ENCODE measurements at places on chromosomes 1 and 21.

DNA sequence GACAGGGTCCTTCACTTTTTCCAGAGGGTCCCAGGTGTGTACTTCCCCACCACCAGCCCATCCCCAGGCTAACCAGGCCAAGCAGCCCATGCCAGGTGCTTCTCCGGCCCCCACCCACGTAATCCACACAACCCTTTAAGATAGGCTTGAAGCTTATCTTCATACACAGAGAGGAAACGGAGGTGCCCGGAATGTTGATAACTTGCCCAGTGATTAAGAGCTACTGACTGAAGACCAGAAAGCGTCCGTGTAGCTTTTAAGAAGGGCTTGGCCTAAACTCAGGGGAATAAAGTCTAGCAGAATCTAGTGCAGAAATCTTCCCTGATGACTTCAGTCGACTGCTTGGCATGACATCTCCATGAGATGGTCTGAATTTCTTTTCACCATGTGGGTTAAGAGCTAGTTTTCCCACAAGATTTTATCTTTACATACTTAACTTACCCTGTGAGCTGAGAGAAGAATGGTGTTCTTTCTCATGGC is 138.7 kb downstream of the GALNT2 start:
- H3K36me3 ChIP-seq = peaks cover 15% of the 10 kb centered on the region
- no peak for DNase-seq
- H3K27me3 ChIP-seq = no peaks in the 10 kb centered on the region
- peaks cover 14% of the 10 kb centered on the region for H3K4me1 ChIP-seq
- no peak overlapping the region for H3K4me3 ChIP-seq
- no peak overlapping the region for H3K27ac ChIP-seq

DNA sequence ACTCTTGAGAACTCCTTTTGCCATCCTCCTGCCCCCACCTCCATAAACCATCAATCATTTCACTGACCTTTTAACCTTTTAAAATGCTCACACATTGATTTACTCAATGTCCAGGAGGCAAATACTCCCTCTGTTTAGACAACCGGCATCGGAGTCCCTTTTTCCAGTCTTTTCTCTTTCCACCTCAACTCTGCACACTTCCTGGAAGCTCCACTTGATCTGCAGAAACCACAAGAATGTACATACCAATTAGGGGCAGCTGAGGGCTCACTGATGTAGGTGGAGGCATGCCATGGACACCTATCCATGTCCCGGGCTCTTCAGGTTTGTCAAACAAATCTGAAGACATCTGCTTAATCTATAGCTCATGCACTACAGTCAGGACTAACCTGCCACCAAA is 5.3 kb upstream of the AMIGO1 start:
- no peak overlapping the region for H3K27ac ChIP-seq
- DNase-seq = no peak
- H3K36me3 ChIP-seq = no peaks in the 10 kb centered on the region
- no peak overlapping the region for H3K4me3 ChIP-seq
- H3K4me1 ChIP-seq = peaks cover 7% of the 10 kb centered on the region

DNA sequence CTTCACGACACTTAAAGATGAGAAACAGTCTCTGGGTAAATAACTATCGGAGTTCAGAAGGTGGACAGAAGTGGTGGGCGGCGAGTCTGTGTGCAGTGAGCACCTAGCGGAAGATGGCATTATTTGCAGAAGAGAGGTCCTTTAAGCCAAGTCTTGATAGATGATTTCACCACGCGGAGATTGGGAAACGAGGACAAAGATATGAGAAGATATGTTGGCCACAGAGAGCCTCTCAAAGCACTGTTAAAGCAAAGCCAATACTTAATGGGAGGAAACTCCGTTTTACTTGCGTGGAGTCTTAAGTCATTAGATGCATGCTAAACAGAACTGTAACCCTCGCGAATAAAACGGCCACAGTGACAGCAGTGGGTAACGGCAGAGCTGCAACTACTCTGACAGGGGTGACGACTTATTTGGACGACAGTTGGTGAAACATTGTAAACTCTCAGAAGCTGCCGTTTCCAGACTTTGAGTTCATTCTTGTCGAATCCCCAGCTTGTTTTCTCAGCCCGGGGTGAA is 577 bp upstream of the CEP350 start:
- no peaks in the 10 kb centered on the region for H3K27me3 ChIP-seq
- no peaks in the 10 kb centered on the region for H3K4me1 ChIP-seq
- DNase-seq = no peak
- H3K36me3 ChIP-seq = no peaks in the 10 kb centered on the region
- peak overlapping the region; percentile 90 for H3K27ac ChIP-seq

- H3K36me3 ChIP-seq = no peaks in the 10 kb centered on the region
- no peaks in the 10 kb centered on the region for H3K27me3 ChIP-seq
- no peaks in the 10 kb centered on the region for H3K4me1 ChIP-seq
- H3K27ac ChIP-seq = no peak overlapping the region
- no peak overlapping the region for H3K4me3 ChIP-seq
Observed at GRCh38 chr1:66725885-66726665, 26.2 kb upstream of the DYNLT5 start.

DNA sequence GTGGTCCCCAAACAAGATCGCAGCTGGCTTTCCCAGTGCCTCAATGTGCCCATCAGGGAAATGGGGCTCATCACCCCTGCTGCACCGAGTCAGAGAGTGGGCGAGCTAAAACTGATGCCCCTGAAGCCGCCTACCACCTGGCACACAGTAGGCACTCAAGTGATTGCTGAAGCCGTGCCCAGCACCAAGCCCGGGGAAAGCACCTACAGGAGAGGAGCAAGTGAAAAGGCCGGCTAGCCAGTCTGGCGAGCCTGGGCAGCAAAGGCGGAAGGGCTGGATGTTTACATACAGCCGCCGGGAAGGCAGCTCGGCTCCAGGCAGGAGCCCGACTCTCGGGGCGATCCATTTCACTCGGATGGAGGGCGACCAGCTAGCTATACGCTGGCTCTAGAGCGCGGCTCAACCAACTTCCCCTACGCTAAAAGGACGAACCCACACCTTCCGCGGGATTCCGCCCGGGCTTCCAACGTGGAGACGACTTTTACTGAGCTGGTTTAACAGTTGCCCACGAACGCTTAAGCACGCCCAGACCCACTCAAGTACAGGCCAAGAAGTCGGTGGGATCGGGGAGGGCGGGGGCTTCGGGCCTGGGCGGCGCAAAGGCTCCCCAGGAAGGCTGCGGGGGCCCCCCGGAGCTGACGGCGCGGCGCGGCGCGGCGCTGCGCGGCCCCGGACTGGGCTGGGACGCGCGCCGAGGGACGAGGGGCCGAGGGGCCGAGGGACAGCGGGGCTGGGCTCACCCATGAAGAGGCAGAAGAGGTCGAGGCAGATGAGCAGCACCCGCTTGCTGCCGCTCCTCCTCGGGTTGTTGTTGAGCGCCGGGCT is 1.0 kb downstream of the PLPP3 start:
- peak overlapping the region; percentile 95 for H3K27ac ChIP-seq
- peaks cover 14% of the 10 kb centered on the region for H3K4me1 ChIP-seq
- H3K4me3 ChIP-seq = peak overlapping the region; percentile 83
- H3K27me3 ChIP-seq = no peaks in the 10 kb centered on the region
- DNase-seq = no peak

DNA sequence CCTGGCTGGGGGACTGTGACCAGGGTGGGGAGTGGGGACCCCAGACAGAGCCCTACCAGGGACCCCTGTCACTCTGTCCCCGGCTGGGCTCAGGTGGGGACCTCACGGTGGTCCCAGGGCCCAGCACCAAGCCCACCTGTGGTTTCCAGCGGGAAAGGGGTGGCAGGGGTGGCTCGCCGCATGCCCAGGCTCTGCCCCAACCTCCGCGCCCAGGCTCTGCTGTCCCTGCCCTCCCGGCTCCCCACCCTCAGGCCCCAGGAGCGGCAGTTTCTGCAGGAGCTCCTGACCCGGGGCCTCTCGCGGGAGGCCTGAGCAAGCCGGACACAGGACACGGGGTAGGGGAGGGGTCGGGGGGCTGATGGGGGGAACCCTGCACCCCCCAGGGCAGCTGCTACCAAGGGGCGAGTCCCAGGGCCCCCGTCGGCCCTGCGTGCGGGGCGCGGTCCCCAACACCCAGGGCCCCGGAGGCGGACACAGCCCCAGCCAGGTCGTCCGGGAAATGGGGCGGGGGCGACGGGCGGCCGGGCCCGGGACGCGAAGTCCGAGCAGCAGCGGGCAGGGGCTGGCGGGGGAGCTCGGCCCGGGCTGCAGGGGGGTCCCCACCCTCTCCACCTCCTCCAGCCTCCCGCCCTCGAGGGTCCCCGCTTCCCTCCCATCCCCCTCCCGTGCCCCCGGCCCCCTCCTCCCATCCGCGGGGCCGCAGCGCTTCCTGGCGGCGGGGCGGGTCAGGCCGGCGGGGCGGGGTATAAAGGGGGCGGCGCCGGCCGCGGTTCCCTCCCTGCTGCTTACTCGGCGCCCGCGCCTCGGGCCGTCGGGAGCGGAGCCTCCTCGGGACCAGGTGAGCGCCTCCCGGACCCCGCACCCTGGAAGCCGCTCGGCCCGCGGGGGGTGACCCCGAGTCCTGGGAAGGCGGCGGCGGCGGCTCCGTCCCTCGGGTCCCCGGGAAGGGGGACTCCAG is at the start of gene COL6A2:
Gene COL6A2, plus strand, starts transcription at position 777 of the 958 bp plus-strand sequence.
- no peaks in the 10 kb centered on the region for H3K36me3 ChIP-seq
- DNase-seq = peak; percentile 2
- no peak within 1 kb of the TSS for H3K27ac ChIP-seq
- H3K27me3 ChIP-seq = peaks cover 26% of the 10 kb centered on the region

DNA sequence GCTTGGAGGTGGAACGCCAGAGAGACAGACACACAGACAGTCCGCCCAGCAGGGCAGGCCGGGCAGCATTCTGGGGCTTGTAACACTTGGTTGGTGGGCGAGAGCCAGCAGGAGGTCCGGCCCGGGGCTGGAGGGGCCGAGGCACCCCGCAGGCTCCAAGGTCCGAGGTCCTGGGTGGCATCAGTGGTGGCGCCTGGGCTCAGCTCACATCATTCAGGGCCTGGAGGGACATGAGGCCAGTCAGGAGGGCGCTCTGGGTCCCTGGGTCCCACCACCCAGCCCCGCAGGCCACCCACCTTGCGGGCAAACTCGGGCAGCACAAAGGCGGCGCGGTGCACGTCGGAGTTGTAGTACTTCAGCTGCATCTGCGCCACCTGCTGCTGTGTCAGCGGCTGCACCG is 5.2 kb downstream of the SRM start:
- no peak for DNase-seq
- peaks cover 28% of the 10 kb centered on the region for H3K4me1 ChIP-seq
- no peaks in the 10 kb centered on the region for H3K27me3 ChIP-seq
- no peak overlapping the region for H3K4me3 ChIP-seq
- no peak overlapping the region for H3K27ac ChIP-seq

GRCh38 chr1:111778541-111779051 is 22.9 kb downstream of the DDX20 start:
- H3K4me1 ChIP-seq = peaks cover 4% of the 10 kb centered on the region
- H3K27ac ChIP-seq = no peak overlapping the region
- H3K36me3 ChIP-seq = peaks cover 30% of the 10 kb centered on the region
- no peak for DNase-seq
- no peak overlapping the region for H3K4me3 ChIP-seq

DNA sequence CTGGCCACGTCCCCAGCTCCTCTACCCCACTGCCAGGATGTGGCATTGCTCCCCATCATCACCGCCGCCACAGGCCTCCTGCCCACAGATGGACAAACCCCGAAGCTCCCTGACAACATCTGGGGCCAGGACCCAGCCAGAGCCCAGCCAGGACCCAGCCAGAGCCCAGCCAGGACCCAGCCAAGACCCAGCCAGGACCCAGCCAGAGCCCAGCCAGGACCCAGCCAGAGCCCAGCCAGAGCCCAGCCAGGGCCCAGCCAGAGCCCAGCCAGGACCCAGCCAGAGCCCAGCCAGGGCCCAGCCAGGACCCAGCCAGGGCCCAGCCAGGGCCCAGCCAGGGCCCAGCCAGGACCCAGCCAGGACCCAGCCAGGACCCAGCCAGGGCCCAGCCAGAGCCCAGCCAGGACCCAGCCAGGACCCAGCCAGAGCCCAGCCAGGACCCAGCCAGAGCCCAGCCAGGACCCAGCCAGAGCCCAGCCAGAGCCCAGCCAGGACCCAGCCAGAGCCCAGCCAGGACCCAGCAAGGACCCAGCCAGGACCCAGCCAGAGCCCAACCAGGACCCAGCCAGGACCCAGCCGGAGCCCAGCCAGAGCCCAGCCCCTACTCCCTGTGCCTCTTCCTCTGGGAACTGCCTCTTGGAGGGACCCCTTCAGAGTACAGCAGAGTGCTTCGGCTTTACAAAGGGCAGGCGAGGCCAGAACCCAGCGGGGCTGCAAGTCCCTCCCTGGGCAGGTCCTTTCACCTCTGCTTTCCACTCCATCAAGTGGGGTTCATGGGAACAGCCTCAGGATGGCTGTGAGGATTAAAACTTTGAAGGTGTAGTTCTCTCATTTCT is 43.7 kb downstream of the DISP3 start:
- no peak for DNase-seq
- H3K4me3 ChIP-seq = no peak overlapping the region
- peaks cover 98% of the 10 kb centered on the region for H3K36me3 ChIP-seq
- no peaks in the 10 kb centered on the region for H3K27me3 ChIP-seq
- H3K27ac ChIP-seq = no peak overlapping the region

GRCh38 chr1:85611856-85612255 is 31.3 kb downstream of the CCN1 start:
- no peak overlapping the region for H3K27ac ChIP-seq
- H3K4me1 ChIP-seq = no peaks in the 10 kb centered on the region
- H3K4me3 ChIP-seq = no peak overlapping the region
- DNase-seq = no peak
- no peaks in the 10 kb centered on the region for H3K27me3 ChIP-seq
- no peaks in the 10 kb centered on the region for H3K36me3 ChIP-seq

- no peak overlapping the region for H3K27ac ChIP-seq
- H3K4me1 ChIP-seq = peaks cover 33% of the 10 kb centered on the region
- no peak for DNase-seq
- H3K36me3 ChIP-seq = no peaks in the 10 kb centered on the region
Observed at GRCh38 chr1:54410359-54410758, 4.2 kb upstream of the SSBP3 start.

DNA sequence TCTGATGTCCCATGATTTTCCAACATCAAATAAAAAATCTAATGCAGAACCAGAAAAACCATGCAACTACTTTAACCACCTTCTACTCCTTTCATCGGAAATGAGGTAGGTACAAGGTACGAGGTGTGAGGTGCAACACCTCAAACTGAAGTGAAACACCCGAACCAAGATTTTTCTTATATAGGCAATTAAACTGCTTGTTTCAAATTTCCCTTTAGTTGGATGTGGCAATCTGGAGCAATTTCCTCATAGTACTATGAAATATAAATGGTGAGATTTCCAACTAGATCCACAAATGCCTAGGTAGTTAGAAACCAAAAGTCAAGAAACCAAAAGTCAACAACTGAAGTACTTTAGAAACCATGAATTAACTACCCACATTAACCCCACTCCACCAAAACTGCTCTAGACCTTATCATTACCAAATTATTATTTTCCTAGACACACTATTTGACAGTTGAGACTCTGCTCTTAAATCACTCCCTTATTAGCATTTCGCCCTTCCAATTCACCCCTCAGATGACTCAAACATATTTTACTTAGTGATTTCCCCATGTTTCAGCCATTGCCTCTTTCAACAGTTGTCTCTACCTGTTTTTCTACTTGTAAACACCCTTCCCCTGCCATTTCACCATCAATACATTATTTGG is 37.8 kb downstream of the FUBP1 start:
- H3K27ac ChIP-seq = no peak overlapping the region
- no peaks in the 10 kb centered on the region for H3K36me3 ChIP-seq
- no peaks in the 10 kb centered on the region for H3K27me3 ChIP-seq
- DNase-seq = no peak
- no peak overlapping the region for H3K4me3 ChIP-seq

GRCh38 chr1:71920556-71920955 is 361.8 kb downstream of the NEGR1 start:
- no peaks in the 10 kb centered on the region for H3K27me3 ChIP-seq
- no peak overlapping the region for H3K4me3 ChIP-seq
- no peak overlapping the region for H3K27ac ChIP-seq
- no peaks in the 10 kb centered on the region for H3K4me1 ChIP-seq

- H3K27ac ChIP-seq = no peak overlapping the region
- H3K27me3 ChIP-seq = no peaks in the 10 kb centered on the region
- no peaks in the 10 kb centered on the region for H3K36me3 ChIP-seq
- no peak for DNase-seq
Observed at GRCh38 chr1:14570514-14570913, 28.0 kb upstream of the KAZN start.

Data from spinal cord (tissue), 10 donors.